ENCODE measurements at places on chromosomes 3 and 15.

DNA sequence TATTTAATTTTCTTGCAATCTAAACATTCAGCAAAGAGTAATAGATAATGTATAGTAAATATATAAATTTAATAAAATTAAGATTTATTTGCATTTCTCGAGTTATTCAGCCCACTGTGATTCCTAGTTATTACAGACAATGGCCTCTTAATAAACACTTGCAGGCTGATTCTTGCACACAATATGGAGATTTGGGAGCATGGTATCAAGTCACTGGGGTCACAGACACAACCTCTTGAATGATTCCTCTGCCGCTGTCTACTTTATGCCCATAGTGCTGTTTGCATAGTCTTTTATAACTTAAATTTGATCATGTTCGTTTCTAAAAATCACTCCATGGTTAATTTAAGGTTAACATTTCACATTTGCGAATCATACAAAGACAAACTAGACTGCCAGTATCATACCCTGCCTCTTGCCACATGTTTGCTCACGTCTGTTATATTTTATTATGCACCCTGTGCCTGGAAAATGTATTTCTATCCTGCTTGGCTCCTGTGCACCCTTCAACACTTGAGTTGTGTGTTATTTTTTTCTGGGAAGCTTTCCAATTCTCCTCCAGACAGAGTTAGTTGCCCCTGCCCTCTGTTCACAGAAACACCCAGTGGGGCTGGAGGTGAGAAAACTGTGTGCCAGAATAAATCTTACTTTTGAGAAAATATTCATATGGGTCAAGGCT is 206.3 kb upstream of the ROBO1 start:
- no peak for DNase-seq

DNA sequence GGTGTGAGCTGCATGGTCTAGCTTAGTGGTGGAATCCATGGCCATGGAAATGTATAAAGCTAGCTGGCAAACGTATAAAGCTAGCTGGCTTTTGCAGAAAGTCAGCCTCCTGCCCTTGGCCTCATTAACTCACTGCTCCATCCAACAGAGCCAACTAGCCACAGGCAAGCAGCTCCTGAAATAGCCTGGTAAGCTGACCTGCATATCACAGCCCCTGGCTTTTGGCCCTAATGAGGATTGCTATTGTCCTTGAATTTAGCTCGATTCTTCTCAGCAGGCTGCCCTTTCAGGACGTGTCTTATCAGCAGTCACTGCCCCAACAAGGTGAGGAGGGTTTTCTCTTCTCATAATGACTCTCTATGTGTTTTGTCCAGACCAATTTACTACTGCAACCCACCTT is 446.8 kb downstream of the WDR72 start:
- no peak for DNase-seq

DNA sequence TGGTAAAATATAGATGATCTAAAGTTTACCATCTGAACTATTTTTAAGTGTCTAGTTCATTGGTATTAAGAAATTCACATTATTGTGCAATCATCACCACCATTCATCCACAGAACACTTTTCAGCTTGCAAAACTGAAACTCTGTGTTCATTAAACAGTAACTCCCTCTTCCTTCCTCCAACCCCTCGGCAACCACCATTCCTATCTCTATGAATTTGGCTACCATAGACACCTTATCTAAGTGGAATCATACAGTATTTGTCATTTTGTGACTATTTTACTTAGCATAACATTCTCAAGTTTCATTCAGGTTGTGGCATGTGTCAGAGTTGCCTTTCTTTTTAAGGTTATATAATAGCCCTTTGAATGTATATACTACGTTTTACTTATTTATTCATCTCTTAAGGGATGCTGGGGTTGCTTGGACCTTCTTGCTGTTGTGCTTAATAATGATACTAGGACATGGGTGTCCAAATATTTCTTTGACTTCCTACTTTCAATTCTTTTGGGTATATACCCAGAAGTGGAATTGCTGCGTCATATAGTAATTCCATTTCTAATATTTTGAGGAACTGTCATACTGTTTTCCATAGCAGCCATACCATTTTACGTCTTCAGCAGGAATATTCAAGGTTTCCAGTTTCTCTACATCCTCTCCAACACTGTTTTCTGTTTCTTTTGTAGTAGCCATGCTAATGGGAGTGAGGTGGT is 20.9 kb downstream of the KAT2B start:
- no peak for DNase-seq

GRCh38 chr15:88115486-88116152 is 140.9 kb downstream of the NTRK3 start:
- no peak for DNase-seq

GRCh38 chr3:119207512-119207875 is 33.2 kb downstream of the B4GALT4 start:
- DNase-seq, result no peak

DNA sequence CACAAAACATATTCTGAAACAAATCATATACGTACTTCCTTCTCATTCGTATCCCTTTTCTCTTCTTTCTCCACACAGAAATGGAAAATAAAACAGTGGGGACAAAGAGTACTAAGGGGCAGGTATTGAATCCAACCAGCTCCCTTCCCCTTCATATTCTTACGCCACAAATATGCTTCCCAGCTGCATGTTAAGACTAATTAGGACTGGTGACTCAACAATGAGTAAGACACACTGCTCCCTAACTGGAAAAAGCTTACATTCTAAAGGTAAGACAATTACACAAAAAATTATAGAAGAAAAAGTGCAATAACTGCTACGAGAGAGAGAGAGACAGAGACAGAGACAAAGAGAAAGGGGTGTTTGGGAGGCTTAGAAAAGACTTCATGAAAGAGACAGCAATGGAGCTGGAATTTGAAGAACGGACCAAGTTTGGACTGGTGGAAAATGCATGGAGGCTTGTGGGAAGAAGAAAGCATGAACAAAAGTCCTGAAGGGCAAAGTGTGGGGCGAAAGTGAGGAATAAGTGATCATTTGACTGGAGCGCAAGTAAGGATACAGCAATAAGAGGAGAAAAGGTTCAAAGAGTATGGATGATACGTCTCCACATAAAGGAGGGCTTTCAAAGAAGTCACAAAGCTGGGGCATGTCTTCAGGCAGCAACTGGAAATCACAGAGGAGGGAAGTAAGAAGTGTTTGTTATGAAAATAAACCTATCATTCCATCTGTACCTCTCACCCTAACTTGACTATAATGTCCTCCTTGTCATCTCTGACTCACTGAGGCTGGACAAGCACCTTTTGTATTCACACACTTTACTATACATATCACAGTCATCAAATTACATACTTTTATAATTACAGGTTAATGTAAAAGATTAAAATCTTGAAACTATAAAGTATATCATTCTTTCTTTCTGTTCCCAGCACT is 49.2 kb downstream of the RYK start:
- DNase-seq, result no peak

- DNase-seq, result no peak
These were observed 128.4 kb downstream of the ASB7 start for GRCh38 chr15:100730655-100731266.

DNA sequence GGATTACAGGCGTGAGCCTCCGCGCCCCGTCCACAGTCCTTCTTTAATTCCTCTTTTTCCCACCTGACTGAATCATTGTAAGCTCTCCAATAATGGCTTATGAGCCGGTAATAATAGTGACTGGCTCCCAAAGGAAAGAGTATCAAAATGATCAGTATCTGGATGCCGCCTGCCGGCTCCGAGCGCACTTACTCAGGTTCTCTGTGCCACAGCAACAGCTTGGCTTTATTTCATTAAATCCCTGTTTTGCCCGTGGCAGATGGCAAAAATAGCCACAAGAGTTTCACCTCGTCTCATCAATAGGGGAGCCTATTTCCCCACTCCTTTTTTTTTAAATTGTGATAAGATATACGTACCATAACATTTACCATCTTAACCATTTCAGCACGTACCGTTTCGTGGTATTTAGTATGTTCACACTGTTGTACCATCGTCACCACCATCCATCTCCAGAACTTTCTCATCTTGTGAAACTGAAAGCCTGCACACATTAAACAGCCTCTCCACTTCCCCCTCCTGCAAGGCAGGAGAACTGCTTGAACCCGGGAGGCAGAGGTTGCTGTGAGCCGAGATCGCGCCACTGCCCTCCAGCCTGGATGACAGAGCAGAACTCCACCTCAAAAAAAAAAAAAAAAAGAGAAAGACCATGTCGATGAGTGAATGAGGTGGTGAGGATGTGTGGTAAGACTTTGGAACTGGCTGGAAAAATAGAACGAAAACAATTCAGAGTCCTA is 80.7 kb upstream of the DLG1 start:
- no peak for DNase-seq

GRCh38 chr3:170002231-170002630 is 35.6 kb upstream of the GPR160 start:
- DNase-seq, result no peak

DNA sequence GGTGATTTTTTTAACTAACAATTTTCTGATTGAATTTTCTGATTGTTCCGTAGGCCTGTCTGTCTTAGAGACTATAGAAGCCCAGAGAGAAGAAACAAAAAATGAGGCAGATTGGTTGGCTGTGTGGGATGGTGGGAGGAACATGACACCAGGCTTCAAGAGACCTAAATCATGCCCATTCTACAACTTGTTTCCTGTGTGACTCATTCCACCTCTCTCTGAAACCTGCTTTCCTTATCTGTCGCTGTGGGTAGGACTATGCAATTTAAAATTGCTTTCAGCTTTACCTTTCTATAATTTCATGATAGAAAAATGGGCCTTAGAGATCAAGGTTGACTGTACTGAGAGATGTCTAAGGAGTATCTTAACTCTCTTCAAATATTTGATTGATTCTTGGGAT is 44.5 kb downstream of the OXNAD1 start:
- DNase-seq, result no peak

DNA sequence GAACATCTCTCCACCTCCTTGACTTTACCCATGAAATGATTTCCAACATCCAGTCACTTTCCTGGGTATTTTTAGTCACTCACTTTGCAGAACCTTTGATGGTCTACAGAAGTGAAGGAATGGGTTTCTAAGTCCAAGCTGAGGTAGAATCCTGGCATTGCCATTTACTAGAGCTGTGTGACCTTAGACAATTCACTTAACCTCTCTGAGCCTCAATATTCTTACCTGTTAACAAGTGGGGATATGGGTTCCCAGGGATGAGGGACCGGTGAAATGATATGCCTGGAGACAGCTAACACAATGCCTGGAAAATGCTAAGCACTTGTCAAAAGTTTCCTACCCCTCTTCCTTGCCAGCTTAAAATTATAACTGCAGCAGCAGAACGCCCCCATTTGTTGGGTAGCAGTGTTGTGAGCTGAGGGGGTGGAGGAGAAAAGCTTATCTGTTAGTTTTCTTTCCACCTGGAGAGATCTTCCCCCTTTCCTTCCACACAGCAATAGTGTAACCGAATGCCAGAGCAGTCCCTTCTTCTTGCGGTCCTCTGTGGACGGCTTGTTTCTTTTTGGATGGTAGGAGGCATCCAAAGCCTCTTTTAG is 319.2 kb upstream of the LRRFIP2 start:
- DNase-seq, result no peak

- DNase-seq, result no peak
These were observed 34.0 kb downstream of the B3GALNT1 start for GRCh38 chr3:161070980-161071663.

DNA sequence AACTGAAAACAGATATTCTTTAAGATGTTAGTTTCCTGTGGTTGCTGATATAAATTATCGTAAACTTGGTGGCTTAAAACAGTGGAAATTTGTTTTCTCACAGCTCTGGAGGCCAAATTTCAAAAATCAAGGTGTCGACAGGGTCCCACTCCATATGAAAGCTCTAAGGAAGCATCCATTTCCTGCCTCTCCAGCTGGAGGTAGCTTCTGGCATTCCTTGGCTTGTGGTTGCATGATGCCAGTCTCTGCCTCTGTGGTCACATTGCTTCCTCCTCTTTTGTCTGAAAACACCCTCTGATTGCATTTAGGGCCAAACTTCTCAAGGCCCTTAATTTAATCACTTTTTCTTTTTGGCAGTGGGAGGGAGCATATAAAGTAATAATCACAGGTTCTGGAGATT is 96.8 kb downstream of the PPM1L start:
- DNase-seq, result no peak

DNA sequence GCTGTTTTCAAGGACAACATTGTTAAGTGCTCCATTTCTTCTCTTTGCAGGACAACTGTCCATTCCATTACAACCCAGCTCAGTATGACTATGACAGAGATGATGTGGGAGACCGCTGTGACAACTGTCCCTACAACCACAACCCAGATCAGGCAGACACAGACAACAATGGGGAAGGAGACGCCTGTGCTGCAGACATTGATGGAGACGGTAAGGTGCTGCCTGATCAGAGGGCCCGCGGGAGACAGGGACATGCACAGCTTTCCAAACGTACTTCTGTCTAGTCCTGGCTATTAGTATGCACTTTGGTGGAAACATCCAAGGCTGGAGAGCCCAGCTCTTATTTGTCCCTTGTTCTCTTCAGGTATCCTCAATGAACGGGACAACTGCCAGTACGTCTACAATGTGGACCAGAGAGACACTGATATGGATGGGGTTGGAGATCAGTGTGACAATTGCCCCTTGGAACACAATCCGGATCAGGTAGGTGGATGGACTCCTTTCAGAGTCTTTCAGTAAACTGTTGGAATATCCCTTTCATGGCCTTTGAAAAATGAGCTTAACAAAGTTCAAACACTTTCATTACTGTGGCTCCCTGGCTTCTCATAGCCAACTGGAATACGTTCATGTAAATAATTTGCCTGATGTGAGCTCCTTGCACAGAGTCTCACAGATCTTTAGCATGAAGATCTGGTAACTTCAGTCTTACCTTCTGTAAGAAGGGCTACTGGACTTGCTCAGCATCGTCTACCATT is 10.4 kb downstream of the THBS1 start:
- no peak for DNase-seq

DNA sequence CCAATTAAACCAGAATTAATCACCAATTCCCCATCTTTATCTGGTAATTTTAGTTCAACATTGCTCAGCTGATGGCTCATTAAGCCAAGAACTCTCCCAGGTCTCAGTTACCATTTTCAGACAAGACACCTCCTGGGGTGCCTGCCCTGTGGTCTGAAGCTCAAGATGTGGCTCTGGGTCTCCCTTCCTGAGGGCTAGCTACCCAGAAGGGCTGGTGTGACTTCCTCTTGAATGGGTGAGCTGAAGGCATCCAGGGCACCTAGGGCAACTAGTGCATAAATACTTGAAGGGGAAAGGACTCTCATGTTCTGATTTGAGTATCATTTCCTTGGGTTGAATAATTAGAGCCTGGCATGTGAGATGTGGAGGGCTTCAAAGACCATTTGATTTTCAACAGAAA is 6.7 kb upstream of the TM4SF1 start:
- no peak for DNase-seq
